ENCODE measurements at places on chromosomes 1 and 21.

DNA sequence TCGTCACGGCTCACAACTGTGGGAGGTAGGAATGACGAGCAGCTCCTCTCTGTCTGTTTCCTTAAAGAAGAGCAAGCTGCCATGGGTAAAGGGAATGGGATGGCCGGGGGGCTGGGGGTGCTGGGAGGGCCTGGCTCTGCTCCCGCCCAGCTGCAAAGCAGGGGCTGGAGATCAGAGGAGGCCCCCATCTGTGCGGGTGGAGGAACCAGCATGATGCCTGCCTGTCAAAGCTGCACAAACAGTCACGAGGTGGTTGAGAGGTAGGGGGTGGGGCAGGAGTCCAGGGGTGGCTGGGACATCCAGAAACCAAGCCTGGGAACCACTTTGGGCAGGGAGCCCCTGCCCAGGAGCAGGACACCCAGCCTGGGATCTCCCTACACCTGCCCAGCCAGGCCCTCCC, 12.6 kb downstream of the SLC41A1 start:
- DNase-seq, result no peak

DNA sequence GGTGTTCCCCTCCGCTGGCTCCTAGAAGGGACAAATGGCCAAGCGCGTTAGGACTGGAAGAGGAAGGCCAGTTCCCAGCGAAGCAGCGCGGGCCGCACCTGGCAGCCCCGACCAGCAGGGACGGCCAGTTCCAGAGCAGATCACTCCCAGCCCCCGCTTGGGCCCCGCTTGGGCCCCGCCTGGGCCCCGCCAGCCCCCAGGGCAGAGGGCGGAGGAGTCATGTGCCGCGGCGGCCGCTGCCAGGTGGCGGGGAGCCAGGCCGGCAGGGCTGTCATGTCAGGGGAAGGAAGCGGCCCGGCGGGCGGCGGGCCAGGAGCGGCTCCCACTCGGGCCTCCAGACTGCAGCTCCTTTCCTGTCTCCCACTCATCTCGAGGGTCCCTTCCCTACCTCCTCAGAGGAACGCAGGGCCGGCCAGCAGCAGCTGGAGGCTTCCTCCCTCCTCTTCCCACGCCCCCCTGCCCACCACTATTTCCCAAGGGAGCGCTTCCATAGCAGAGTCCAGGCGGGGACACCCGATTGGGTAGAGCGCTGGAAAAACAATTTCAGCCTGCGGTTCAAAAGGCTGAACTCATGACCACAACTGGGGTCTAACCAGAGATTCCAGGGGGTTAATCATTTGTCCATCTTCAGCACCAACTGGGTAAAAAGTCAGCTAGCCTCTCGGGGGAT, 16.5 kb downstream of the ZNF697 start:
- no peak for DNase-seq

- no peak for DNase-seq
Observed at GRCh38 chr1:239678181-239678580, 291.8 kb downstream of the CHRM3 start.

GRCh38 chr1:192610112-192610889, 25.6 kb upstream of the RGS13 start:
- no peak for DNase-seq

DNA sequence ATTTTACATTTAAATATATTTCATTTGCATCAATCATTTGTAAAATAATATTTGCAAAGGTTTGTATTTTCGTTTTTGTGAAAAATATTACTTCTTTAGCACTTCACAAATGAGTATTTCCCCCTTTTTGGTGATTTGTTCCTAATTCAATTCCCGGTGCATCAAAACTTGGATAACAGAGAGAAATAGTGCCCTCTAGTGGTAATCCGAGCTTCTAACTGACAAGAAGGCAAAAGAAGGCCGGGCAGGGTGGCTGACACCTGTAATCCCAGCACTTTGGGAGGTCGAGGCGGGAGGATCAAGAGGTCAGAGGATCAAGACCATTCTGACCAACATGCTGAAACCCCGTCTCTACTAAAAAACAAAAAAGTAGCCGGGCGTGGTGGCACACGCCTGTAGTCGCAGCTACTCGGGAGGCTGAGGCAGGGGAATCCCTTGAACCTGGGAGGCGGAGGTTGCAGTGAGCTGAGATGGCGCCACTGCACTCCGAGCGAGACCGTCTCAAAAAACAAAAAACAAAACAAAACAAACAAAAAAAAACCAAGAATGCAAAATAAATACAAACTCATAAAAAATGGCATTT, 137.7 kb downstream of the COL11A1 start:
- no peak for DNase-seq

DNA sequence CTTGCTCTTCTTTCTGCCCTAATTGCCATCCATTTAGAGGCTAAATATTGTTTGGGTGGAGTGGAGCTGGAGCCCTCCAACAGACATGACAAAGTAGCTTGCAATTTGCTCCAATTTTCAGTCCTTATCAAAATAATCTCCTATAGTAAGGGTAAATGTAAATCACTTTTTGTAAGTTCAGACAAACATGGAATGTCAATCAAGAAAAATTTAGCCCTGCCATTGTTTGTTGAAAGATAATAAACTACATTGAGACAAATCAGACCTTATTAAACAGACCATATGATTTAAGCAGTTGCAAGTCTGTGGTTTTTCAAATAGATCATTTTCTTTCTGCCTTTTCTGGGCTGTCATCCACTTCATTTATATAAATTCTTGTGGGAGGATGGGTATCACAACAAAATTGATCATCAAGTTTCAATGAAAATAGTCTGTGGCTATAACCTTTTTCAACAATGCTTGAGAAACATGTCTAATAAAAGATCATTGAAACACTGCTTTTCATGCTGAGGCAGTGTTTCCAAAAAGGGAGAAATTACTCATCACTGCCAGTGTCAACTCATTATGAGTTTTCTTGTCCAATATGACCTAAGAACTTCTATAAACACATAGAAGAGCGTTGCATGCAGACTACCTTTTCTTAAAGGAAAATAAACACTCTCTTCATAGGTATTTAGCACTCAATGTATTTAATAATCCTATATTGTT, 1152.0 kb upstream of the B3GALT2 start:
- no peak for DNase-seq

GRCh38 chr1:119372503-119373086, 4.0 kb downstream of the HAO2 start:
- DNase-seq, result no peak

DNA sequence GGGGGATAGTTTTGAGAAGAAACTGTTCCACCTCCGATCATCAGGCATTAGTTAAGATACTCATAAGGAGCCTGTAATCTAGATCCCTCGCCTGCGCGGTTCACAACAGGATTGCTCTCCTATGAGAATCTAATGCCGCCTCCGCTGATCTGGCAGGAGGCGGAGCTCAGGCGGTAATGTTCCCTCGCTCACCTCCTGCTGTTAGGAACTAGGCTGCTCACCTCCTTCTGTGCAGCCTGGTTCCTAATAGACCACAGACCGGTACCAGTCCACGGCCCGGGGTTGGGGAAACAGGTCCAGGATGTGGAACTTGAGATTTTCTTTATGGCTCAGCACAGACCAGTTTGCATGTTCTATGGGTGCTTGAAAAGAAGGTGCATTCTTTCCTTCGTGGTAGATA, 27.2 kb upstream of the FAM3B start:
- no peak for DNase-seq

GRCh38 chr1:115491298-115492018, 150.3 kb upstream of the VANGL1 start:
- no peak for DNase-seq

DNA sequence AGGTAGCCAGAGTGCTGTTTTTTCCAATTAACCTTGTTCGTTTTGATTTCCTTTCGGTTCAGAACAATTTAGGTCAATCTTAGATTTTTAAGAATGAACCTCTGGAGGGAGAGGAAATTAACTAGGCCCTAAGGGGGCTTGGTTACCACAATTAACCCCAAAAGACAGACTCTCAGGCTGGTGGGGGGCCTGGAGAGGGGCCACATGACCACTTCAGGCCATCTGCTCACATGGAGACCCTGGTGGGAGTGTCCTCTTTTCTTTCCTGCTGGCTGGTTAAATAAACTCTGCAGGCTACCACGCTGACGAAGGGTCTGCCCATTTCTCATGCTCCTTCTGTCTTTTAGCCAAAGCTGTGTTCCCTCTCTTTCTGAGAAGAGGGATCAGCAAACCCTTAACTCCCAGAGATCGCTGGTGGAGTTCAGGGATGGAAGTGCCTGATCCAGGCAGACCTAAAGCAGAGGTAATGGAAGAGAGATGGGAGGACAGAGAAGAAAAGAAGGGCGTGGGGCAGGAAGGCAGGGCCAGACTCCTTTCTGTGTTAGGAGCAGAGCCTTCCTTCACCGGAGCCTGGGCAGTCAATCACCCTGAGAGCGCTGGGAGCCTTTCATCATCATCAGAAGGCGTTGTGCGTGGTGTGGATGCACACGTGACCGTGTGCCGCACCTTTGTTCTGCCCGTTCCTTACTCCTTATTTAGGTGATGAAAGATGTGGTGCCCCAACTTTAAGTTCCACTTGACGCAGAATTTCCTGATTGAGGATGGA, 58.5 kb downstream of the KIF26B start:
- no peak for DNase-seq

- no peak for DNase-seq
Observed at GRCh38 chr1:111990026-111990877, 784 bp upstream of the KCND3 start.

GRCh38 chr1:38584448-38585355, 274.9 kb downstream of the RRAGC start:
- no peak for DNase-seq

DNA sequence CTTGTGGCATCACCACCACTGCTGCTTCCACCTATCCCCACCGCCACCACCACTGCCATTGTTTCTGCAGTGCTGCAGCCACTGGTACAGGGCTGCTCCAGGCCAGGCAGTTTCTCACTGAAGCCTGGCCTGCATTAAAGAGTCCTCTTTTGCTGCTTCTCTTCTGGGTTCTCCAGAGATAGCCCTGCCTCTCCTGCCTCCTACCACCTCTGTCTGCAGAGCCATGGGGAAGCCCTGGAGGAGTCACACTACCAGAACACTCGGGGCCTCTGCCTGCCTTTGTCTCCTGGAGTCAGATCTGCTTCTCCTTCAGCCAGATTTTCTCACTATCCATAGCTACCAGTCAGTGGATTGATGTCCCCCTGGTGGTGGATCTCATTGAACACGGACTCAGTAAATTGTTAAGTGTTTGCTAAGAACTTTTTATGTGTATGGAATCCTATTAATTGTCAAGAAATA, 37.7 kb upstream of the DDAH1 start:
- DNase-seq, result no peak

DNA sequence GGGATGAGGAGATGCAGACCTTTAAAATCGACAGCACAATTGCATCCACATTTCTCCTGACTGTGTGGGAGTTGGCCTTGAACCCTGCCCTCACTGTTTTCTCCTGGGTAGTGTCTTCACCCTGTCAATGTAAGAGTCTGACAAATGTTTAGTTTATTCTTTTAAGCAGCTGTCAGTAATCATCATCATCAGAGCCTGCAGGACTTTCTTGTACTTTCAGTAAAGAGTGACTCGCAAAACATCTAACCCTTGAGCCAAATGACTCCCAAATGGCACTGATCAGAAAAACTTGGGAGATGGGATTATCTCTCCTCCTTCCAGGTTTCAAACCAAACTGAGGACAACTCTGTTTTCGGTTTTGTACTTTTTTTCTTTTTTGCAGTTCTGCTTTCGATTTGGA, 460.2 kb downstream of the KIF26B start:
- DNase-seq, result no peak

DNA sequence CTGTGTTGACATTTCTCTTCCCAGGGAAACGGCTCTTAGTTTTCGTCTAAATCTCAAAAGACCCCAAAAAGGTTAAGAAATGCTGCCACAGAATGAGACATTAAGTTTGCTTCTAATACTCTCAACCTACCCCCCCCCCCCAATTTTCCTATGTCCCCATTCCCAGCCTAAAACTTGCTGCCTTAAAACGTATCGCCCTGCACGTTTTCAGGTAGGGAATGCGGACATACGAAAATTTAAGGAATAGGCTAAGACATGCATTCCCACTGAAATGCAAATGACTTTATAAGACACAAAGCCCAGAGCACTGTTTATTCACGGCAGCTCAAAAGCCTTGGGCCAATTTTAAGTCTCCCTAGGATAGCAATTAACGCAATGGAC, 45.4 kb downstream of the GFI1 start:
- no peak for DNase-seq

DNA sequence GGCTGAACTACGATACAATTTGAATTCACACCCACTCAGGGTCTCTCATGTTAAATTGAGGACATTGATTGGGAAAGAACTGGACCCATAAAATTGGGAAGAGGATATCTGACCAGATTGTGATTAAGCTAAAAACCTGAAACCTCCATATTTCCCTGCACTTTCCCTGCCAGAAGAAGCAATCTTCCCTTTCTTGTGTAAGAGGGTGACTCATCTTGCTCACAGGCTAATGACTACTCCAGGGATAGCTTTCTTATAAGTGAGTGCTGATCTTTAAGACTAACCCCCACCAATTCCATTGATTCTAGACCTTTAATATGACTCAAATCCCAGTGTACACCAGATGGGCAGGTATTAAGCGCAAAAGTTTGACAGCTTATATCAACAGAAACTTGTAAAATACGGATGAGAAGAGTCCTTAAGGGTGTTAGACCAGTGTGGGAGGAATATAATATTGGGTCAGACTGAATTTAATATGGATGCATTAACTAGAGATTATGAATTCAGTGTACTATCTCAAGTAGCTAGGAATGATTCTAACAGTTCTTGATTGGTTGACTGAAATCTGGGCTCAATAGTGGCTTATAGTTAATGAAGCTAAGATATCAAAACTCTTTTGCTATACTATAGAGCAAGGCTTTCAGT, 12.1 kb upstream of the SGIP1 start:
- no peak for DNase-seq

- DNase-seq, result no peak
Observed at GRCh38 chr1:204633665-204634064, 51.9 kb downstream of the LRRN2 start.

DNA sequence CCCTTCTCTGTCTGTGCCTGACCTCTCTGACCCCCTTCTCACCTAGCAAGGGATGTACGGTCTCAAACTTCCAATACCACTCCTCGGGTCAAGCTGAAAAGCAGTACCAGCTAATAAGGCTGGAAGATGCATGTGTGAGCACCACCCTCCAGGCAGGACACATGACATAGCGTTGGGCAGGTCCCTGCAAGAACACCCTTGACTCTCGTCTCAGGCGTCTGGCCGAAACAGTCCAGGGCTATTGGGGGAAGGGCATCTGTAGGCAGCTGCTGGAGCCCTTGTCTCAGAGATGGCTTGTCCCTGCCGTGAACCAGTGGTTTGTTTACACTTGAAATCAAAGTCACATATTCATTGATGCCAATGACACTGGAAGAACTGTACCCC, 56.5 kb downstream of the CD46 start:
- no peak for DNase-seq

- no peak for DNase-seq
Observed at GRCh38 chr1:9537863-9538668, 1.2 kb upstream of the SLC25A33 start.

DNA sequence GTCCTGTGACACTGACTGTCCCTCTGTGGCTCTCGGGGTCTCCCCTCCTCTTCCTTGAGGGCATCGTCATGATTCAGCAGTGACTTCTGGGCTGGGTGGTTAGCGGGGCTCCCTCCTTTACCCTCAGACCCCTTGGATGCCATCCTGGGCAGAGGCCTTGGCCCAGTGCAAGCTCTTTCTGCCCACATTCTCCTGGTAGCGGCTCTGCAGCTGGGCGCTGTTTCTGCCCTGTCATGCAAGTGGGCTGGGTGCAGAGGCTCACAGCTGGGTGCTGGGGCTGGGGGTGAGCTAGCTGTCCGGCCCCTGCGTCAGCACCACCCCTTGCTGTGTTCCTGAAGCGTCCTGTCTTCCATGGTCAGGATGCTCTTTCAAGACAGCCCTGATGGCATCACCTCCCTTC, 158.5 kb downstream of the PCBP3 start:
- DNase-seq, result no peak

Measured in stimulated activated CD8-positive, alpha-beta memory T cell treated with anti-CD3 and anti-CD28 coated beads, Interleukin-4, amount 100 ng/mL, for 1 hour (primary cell).